ENCODE measurements at places on chromosomes 16 and 17.

- no peak for DNase-seq
Observed at GRCh38 chr17:64200080-64201032, 62.7 kb downstream of the TEX2 start.

GRCh38 chr16:1538804-1539520 is 5.5 kb downstream of the TMEM204 start:
- no peak for DNase-seq

DNA sequence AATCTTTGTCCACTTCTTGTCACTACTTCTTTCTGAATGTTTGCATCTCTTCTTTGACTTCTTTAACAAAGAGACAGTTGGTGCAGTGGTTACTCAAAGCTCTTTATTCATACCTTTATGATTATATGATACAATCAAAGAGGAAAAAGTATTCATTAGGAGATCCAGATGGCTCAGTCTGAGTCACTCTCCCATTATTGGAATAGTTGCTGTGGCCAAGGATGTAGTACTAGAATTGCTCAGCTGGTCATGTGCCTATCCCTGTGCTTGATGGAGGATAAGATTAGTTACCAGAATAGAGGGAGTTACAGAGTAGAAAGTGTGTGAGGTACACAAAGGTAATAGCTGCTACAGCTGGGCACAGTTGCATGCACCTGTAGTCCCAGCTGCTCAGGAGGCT is 18.3 kb downstream of the BCAS3 start:
- DNase-seq: no peak

DNA sequence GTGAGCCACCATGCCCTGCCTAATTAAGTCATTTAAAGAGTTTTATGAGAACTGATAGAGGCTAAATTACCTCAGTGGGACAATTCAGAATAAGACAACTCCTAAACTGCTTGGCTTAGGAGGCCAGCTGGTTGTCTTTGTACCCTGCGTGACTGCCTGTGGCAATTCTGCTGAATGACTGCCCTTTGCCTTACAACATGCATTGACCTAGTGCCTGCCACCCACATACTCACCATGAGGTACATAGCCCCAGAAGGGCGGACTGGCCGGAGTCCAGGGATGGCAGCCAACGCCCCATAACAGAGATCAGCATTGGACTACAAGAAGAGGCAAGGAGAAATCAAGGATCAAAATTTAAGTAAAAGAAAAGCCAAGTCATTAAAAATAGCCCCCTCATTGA is 7.3 kb downstream of the TAT start:
- no peak for DNase-seq

- no peak for DNase-seq
Observed at GRCh38 chr16:3868556-3868955, 12.0 kb downstream of the CREBBP start.

DNA sequence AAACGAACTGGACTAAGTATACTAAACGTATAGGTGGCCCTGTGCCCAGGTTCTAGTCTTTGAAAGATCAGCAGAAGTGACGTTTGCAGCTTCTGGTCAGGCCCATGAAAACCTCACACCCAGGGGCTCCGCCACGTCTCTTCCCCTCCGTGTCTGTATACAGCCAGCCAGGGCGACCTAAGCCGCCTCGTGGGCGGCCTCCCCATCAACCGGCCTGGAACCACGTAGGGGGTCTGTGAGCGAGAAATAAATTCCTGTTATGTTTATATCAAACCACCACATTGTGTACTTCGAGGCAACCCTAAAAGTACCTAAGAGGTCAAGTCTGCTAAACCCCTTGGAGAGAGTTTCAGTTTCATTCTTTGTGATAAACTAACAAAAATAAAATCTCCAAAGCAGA is 6.8 kb downstream of the TK1 start:
- no peak for DNase-seq

- DNase-seq: no peak
Observed at GRCh38 chr16:61471737-61472136, 564.5 kb downstream of the CDH8 start.

DNA sequence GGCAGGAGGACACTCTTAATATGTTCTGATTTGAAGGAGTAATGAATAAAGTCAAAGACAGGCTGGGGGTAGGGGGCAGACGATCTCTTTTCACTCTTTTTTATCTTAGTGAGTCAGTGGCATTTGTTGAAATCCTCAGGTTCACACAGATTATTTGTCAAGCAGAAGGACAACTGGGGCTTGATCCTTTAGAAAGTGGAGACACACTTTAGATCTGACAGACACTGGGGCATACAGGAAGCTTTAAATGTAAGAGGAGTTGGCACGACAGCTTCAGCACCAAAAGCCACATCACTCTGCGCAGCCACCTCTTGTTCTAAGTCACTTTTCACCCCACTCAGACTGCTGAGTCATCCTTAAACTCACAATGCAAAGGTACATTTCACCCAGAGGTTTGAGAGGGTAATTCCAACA is 121.5 kb downstream of the STXBP4 start:
- no peak for DNase-seq

DNA sequence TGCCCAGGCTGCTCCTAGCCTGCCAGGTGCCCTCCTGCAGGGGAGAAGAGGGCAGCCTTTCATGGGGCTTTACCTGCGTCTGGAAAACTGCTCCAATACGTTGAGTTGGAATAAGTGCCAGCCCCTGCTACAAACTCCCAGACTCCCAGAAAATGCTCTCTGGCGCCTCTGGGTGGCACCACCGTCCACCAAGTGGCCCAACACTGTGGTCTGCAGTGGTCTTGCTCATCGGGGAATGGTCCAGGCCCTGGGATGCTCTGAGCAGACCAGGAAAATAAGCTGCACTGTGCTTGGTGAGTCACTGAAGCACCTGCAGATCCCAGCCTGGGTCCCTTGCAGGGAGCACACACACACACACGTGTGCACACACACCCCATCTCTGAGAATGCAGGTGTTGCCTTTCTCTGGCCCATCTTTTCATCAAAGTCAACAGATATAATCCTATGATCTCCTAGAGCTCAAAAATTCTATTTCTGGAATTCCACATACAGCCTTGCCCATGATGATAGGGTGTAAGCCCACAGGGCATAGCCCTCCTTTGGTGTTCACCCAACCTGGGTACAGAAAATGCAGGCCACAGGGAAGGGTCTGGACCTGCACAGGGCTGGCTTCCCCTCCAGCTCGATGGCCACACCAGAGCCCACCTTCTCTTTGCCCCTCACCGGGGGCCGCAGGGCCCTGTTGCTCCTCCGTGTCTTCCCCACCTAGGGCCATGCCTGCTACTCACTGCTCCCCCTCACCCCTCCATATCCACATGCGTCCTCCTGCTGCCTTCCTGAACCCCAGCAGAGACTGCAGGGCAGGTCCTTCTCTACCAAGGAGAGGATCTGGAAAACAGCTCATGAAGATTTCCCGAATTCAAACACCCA is 20.5 kb downstream of the CDIP1 start:
- no peak for DNase-seq

DNA sequence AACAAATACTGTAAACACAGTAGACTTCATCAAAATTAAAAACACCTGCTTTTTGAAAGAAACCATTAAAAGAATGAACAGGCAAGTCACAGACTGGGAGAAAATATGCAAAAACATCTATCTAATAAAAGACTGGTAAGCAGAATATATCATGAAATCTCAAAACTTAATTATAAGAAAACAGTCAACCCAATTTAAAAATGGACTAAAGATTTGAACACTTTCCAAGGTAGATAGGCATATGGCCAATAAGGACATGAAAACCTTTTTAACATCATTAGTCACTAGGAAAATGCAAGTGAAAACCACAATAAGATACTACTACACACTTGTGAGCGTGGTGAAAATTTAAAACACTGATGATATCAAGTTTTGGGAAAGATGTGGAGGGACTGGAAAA is 218.7 kb downstream of the CEP112 start:
- DNase-seq: no peak

DNA sequence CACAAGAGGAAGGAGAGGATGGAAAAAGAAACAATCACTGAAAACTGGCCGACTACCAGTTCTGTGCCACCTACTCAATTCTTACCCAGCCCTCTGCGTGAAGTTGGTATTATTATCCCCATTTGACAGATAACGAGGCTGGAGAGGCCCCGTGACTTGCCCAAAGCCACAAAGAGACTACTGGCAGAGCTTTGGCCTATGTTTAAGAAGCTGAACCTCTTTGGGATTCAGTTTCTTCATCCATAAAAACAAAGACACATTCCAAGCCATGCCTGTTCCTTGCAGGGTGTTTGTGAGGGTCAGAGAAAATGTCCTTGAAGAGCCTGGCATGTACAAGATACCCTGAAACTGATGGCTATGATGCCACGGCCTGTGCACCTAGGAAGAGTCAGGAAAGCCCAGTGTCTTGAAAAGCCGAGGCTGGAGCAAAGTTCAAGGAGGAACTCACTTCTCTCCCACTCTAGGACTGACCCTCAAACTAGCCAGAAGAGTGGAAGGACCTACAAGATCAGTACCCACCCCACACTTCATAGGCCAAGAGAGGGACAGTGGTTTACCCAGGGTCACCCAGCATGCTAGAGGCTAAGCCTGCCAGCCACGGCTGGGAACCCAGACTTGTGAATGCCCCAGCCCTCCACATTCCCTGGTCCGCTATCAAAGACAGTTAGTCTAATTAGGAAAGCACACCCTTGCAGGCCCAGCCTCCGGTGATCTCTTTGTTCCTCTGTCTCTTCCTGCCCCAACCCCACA is 1.6 kb upstream of the ACSF2 start:
- no peak for DNase-seq

- DNase-seq: no peak
Observed at GRCh38 chr16:20383106-20384029, 21.2 kb downstream of the PDILT start.

GRCh38 chr17:30422171-30422570 is 43.4 kb downstream of the CPD start:
- DNase-seq: no peak

GRCh38 chr16:47503936-47504335 is 42.8 kb downstream of the PHKB start:
- no peak for DNase-seq

DNA sequence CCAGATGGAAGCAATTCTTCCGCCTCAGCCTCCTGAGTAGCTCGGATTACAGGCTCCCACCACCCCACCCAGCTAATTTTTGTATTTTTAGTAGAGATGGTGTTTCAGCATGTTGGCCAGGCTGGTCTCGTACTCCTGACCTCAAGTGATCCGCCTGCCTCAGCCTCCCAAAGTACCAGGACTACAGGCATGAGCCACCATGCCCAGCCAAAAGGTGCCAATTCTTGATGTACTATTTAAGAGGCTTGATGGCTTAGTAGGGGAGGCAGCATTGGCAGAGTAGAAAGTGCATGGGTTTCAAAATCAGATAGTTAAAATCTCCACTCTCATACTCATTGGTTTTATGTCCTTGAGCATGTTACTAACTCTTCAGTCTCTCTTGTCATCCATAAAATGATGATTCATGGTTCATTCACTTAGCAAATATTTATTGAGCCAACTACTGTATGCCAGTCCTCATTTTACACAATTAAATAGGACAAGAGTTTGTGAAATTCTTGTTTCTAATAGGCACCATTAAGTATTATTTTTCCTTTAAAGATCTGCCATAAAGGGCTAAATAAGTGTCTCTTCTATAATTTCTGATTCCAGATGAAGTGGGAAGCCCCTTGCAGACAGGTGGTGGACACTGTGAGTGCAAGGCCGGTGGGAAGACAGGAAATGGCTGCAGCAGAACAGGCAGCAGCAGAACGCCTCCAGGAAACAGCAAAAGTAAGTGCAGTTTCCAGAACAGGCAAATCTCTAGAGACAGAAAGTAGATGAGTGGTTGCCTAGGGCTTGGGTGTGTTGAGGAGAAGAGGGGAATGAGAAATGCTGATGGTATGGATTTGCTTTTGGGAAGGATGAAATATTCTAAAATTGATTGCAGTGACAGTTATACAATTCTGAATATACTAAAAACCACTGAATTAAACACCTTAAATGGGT is 8.2 kb upstream of the RPL27 start:
- no peak for DNase-seq

GRCh38 chr17:5800131-5800530 is 215.8 kb upstream of the NLRP1 start:
- DNase-seq: no peak

DNA sequence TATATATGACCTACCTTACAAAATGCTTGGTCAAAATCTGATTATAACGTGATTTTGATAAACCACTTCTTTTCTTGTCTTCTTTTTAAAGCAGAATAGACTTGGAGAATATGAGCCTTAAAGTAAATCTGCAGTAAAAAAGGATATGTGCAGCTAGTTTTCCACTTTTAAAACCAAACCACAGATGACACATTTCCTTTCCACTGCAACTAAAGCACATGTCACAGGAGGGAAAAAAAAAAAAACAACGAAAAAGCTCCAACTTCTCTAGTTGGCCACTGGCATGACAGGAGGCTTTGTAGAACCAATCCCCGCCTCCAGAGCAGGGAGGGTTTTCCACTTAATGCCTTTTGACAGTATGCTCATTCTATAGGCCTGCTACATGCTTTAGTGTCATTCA is at the start of gene EVI2A:
EVI2A (minus strand) TSS at position 142 of the 400 bp plus-strand sequence. CDS start 2,609 bp downstream, outside the sequence.
- no peak for DNase-seq

DNA sequence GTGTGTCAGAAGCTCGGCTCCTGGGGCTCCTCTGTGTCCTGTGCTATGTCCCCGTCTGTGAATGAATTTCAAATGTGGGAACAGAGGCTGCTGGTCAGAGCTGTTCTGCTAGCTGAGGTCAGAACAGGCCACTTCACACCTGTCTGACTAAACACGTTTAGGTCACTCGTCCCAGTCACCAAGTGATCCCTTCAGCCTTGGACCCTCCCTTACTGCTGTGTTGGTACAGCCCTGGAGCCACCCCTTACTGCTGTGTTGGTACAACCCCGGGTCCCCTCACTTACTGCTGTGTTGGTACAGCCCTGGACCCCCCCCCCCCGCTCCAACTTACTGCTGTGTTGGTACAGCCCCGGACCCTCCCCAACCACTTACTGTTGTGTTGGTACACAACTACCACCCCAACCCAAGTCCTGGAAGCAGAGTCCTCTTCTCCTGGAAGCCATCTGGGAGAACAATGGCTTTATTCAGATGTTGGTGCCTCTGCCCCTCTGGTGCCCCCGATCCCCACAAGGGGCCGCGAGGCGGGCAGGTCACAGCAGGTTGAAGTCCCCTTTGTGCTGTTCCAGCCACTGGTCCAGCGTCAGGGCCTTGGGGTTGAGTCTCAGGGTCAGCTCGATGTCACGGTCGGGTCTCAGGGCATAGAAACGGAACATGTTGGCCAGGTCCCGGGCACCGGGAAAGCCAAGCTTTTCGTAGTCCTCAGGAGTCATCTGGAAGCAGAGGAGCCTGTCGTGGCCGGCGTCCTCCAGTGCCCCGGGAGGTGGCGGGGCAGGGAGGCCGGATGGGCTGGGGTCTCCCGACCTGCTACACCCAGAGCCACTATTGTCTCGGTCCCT is 13.0 kb downstream of the NMRAL1 start:
- no peak for DNase-seq

- DNase-seq: no peak
Observed at GRCh38 chr17:70144260-70144846, 25.0 kb upstream of the KCNJ2 start.

GRCh38 chr16:2163211-2163881 is 7.8 kb downstream of the TRAF7 start:
- DNase-seq: no peak

Data from sciatic nerve (tissue), 2 donors.